ENCODE measurements at places on chromosomes 3 and 15.

DNA sequence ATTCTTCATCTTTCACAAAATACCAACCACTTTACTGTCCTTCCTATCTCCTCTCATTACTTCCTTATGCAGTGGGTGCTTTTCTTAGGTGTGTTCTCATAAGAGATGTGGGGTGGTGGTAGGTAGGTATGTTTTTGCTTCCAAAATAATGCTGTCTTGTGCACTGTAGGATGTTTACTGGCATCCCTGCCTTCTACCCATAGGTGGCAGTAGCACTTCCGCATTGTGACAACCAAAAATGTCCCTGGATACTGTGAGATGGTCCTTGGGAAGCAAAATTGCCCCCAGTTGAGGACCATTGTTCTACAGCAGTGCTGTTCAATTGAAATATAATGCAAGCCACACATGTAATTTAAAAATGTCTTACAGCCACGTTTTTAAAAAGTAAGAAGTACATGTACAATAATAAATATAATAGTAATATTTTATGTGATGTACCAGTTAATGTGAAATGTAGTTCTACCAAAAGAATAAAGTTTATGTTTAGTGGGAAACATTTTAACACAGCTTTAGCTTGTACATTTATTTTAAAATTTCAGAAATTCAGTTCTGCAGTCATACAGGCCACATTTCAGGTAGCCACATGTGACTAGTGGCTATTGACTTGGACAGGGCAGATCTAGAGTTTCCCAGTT is 75.2 kb downstream of the NEO1 start:
- DNase-seq, result no peak

GRCh38 chr3:134252766-134253165 is 2.1 kb upstream of the RYK start:
- DNase-seq, result no peak

GRCh38 chr3:27575499-27575898 is 91.3 kb upstream of the SLC4A7 start:
- DNase-seq, result no peak

- no peak for DNase-seq
These were observed 37.5 kb upstream of the MFGE8 start for GRCh38 chr15:88950600-88951160.

Measured in stimulated activated naive CD4-positive, alpha-beta T cell treated with Interleukin-2 at 50 U/mL for 16 hours (primary cell).